ENCODE measurements at places on chromosomes 4 and X. TPM values are rescaled to one million over a fixed set of nuclear protein-coding genes. Genes with fewer than 3 reads are reported as not detected.

The UNC5C gene
- total RNA-seq: 0.52 TPM

DNA sequence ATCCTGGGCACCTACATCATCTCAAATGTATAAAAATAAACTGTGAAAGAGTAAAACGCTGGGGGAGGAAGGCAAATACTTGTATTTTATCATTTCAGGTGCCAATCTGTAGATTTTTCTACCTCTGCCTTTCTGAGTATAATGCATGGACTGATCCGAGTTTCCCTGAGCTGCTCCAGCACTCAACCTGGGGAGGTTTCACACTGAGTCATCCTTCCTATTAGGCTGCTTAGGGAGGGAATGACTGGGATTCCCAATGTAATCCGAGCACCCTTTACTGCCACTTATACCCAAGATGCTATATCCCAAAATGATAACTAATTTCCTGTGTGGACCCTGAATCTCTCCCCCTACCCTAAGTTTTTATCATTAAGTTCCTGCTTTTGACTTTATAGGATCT is 126.6 kb downstream of the HNRNPD start:
- no peaks in the 10 kb centered on the region for H3K4me1 ChIP-seq
- no peaks in the 10 kb centered on the region for H3K27me3 ChIP-seq
- DNase-seq: no peak
- H3K27ac ChIP-seq: no peak overlapping the region
- no peaks in the 10 kb centered on the region for H3K36me3 ChIP-seq
- H3K4me3 ChIP-seq: no peak overlapping the region

The ENPEP gene
- 4.0 TPM for total RNA-seq

DNA sequence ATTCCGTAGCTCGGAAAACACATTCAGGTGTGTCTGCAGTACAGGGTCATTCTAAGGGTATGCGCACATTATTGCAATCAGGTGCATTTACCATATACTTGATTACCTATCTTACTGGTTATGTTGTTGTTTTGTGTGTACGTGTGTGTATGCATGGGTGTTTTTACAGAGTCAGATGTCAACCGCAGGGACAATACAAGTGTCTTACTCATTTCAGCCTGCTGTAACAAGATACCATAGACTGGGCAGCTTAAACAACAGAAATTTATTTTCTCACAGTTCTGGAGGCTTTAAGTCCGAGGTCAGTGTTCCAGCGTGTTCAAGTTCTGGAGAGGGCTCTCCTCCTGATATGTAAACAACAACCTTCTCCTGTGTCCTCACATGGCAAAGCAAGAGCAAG is 316.7 kb downstream of the DMD start:
- no peak for DNase-seq
- no peaks in the 10 kb centered on the region for H3K36me3 ChIP-seq
- H3K4me1 ChIP-seq: no peaks in the 10 kb centered on the region
- no peak overlapping the region for H3K27ac ChIP-seq
- no peaks in the 10 kb centered on the region for H3K27me3 ChIP-seq

The RAB41 gene
- not detected for total RNA-seq

DNA sequence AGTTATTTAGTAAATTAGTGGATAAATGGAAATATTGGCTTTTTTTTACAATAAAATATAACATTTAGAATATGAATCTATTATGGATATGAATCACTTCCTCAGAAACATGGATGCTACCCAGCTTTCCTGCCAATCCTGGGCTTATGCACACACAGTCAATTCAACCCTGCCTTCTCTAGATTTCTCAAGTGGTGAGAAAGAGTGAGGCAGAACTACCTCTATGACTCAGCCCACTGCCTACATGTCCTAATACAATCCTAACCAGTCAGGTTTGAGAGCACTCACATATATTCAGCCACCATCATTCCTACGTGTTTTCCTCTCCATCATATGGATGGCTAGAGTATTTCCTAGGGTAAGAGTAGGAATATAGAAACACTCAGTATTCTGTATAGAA is 91.1 kb upstream of the ANKRD50 start:
- no peaks in the 10 kb centered on the region for H3K36me3 ChIP-seq
- H3K4me1 ChIP-seq: no peaks in the 10 kb centered on the region
- no peak overlapping the region for H3K27ac ChIP-seq
- no peak for DNase-seq
- H3K27me3 ChIP-seq: no peaks in the 10 kb centered on the region
- no peak overlapping the region for H3K4me3 ChIP-seq

DNA sequence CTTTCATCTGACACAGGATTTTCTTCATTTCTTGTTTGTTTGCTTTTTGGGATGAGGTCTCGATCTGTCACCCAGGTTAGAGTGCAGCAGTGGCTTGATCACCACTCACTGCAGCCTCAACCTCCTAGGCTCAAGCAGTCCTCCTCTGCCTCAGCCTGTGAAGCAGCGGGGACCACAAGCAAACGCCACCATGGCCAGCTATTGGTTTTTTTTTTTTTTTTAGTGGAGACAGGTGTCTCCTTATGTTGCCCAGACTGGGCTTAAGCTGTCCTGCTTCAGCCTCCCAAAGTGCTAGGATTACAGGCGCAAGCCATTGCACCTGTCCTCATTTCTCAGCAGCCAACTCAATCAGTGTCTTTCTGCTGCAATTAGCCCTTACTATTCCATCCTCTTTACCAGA is 10.3 kb downstream of the SPRY1 start:
- H3K4me3 ChIP-seq: no peak overlapping the region
- no peaks in the 10 kb centered on the region for H3K27me3 ChIP-seq
- no peaks in the 10 kb centered on the region for H3K36me3 ChIP-seq
- DNase-seq: no peak
- H3K4me1 ChIP-seq: no peaks in the 10 kb centered on the region

DNA sequence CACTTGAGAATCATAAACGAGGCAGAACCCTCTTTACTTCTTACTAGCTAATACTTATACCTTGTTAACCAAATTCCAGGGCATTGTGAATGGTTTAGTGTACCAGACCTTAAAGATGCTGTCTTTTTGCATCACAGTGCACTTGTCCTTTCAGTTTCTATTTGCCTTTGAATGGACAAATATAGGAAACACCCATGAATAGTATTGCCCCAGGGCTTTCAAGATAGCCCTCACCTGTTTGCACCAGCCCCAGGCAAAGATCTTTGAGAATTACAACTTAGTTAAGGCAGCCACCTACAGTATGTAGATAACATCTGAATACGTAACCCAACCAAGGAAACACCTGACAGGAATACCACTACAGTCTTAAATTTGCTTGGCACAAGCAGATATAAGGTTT is 60.8 kb upstream of the CT45A1 start:
- H3K4me3 ChIP-seq: no peak overlapping the region
- no peaks in the 10 kb centered on the region for H3K4me1 ChIP-seq
- no peaks in the 10 kb centered on the region for H3K27me3 ChIP-seq
- DNase-seq: no peak
- no peak overlapping the region for H3K27ac ChIP-seq

The CACNA1F gene
- total RNA-seq: not detected

The NIPAL1 gene
- 1.0 TPM for total RNA-seq

DNA sequence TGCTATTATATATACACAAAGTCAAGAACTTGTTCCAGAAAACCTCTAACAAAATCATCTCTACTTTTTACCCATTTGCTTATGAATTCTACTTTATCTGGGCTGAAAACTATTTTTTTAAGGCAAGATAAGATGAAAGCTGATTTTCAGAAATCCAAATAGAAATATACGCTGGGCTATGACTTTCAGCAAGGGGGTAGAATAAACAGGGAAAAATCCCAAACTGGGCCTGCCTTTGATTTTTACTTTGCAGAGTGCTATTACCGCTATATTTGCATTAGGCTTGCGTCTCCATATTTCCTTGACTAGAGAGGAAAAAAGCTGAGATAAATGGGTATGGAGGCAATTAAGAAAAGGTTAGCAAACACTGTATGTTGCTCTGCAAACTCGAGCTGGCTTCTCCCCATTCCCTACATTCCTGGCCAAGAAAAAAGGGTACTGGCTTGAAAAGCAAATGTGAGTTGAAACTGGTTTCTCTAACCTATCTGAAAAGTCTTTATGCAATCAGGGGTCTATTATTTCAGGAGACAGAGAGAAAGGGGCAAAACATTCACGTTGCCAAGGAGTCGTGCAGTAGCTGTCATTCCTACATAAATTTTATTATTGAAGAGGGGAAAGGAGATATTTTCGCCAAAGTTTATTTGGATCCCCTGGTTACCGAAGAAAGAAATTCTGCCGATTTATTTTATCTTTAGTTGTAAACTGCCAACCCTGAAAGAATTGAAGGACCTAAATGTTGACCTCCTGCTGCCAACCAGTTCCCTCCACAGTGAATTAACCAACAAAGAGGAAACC is 2.2 kb downstream of the TMEM47 start:
- no peaks in the 10 kb centered on the region for H3K27me3 ChIP-seq
- H3K4me1 ChIP-seq: peaks cover 5% of the 10 kb centered on the region
- no peaks in the 10 kb centered on the region for H3K36me3 ChIP-seq
- DNase-seq: no peak
- no peak overlapping the region for H3K4me3 ChIP-seq

The GC gene
- total RNA-seq: 34.8 TPM

Measured in body of pancreas (tissue), 4 donors.